AG20443 (cell line): ENCODE measurements at places on chromosomes 3 and 15.

- DNase-seq = no peak
These were observed 44.3 kb downstream of the DHX30 start for GRCh38 chr3:47847260-47847659.

DNA sequence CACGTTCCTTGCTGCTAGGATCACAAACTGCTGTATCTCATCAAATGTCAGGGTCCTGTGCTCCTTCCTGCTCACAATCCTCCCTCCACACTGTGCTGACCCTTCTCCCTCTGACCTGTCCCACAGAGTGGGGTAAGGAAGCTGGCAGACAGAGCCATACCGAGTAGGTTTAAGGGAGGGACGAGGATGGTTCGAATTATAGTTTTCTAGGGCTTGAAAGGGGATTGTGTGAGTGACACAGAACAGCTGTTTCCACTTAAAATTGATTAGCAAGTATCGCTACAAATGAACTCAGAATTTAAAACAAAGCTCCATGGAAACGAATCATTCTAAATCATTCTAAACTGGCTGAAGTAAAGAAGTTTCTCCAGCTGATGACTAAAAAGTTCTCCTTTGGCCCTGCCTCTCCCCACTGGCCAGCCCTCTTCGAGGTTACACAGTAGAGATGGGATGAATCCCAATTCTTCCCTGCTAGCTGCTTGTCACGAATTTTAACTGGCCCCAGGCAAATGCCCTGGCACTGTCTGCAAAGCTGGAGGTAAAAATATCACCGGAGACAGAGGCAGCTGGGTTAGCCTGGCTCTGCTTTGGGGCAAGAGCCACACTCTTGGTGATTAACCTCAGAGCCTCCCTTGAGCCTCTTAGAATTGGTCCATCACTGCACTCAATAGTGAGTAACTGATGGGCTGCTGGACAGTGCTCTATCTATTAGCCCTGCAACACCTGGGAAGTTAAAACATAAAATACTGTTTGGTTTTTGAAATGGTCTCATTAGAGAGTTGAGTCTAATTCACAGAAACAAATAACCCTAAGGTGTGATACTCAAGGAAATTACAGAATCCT is 194.9 kb downstream of the CHST2 start:
- peak; percentile 79 for DNase-seq

DNA sequence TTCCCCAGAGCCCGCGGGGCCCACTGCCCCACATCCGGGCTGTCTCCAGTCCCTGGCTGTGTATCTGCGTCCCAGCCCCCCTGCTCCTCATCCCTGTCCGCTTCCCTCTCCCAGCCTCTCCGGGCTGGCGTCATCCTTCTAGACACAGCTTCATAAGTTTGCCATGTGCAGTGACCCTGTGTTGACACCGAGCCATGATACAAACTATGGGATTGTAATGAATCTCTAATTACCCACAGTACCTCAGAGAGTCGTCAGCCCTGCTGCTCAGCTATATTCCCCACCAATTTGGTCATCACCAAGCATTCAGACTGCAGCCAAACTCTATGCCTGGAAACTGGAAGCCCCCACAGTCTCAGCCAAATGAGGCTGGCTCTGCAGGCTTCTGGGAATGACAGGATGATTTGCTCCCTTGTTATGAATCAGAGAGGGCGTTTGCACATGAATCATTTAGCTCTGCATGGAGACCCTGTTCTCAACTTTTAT is 466.1 kb upstream of the ATP11B start:
- no peak for DNase-seq

DNA sequence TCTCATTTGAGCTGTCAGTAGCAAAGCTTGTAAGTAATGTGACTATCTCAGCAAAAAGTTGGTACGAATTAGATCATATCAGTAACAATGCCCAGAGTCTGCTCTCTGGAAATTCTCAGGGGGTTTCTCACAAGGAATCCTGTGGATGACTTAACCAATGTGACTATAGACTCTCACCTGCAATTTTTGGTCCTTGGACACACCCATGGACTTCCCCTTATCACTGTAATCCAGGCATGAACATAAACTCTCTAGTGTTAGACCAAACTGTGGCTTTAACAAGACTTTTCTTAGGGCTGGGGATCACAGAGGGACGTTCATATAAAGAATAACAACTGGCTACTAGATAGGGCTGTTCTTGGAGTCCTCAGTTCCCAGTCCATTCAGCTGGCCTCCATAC is 3.9 kb upstream of the ZNF80 start:
- no peak for DNase-seq

DNA sequence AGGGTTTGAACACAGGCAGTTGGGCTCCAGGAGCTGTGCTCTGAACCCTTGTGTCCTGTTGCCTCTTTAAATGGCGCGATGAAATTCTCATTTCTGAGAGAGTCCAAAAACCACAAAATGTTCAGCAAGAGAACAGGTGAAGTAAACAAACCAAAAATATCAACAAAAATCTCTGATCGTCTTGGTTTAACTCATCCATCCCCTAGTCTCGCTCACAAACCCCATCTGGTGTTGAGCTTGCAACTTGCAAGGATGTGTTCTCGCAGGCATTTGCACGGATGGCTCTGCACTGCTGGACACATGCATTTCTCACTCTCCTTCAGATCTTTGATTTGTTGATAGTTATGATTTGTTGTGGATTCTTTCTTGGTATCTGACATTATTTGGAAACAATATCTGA is 31.1 kb downstream of the FAH start:
- DNase-seq = no peak

DNA sequence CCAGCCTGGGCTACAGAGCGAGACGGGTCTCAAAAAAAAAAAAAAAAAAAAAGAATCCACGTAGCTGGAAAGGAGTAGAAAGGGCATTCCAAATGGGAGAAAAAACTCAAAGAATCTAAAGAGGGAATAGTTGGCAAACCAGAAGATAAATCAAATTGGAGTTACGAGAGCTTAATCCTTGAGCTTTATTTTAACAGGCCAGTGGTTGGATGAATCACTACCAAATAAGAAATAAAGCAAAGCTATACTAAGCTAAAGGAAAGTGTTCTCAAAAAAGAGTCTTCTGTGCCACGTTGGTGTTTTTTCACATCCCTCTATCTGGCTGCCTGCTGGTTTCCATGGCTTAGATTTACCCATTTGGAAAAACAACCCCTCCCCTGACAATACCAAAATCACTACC is 14.0 kb downstream of the VGLL4 start:
- DNase-seq = peak; percentile 67

DNA sequence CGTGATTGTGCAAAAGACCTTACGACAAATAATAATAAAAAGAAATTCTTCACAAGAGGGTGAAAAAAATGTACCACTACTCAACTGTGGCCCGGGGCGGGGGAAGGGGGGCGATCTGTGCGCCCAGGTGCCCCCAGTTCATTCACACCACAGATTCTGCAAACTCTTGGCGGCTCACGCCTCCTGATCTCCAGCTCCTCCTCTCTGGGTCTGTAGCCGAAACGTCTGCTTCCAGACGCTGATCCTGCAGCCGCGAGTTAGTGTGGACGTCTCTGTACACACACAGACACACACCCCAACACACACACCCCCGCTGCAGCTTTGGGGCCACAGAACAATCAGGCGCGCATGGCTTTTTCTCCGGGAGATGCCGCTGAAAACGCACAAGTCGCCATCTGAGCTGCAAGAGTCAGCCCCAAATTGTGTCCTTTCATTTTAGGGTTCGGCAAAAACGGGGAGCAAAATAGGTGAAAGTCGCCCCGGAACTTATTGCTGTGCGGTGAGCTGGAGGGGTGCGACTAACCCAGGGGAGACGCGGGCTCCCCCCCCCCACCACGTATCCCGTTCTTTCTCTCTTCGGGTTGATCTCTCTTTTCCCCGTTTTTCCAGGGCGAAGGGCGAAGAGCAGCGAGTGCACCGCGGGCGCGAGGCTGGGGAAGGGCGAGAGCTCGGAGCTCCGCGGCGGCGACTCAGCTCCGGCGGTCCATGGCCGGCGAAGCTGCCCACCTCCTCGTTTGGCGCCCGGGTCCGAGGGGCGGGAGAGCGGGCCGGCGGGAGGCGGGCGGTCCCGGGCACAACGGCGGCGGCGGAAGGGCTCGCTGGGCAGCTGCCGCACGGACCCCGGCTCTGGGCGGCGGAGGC is 505 bp upstream of the WNT5A start:
- peak; percentile 54 for DNase-seq

- DNase-seq = no peak
These were observed 22.5 kb upstream of the TSC22D2 start for GRCh38 chr3:150385296-150386242.

- no peak for DNase-seq
These were observed 141.5 kb downstream of the SSR3 start for GRCh38 chr3:156413293-156413892.

- no peak for DNase-seq
These were observed 11.4 kb downstream of the PGPEP1L start for GRCh38 chr15:98996169-98996568.

- DNase-seq = peak; percentile 59
These were observed 27.9 kb upstream of the SCN10A start for GRCh38 chr3:38843898-38844297.

DNA sequence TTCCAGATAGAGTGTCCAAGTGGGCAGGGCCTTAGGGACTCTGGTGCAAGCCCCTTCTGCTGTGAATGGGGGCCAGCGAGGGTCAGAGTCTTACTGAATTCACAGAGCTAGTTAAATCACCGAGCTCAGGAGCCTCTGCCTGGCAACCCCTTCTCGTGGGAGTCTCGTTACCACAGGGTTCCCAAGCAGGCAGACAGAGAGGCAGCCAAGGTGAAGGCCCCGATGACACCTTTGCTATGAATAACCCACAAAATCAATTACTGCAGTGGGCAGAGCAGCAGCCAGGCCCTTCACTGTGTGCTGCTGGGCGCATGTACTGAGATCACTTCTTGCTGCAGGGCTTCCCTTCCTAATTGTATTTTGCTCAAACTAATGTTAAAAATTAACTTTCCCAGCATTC is 56.9 kb downstream of the SPSB4 start:
- DNase-seq = no peak

DNA sequence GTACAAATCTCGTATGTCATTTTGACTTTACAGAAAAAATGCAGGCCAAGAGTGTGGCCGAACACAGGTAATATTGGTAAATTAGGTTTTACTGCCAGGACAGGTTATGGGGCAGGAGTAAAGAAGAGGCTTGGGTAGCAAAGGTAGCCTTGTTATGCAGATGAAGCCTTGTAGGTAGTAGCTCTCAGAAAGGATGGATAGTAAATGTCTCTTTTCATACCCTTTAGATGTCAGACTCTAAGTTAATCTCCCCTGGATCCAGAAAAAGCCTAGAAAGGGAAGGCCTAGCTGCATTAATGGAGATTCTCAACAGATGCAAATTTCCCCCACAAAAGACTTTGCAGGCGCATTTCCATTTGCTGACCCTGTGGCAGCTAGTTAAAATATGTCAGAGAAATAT is 1445.1 kb upstream of the CADM2 start:
- DNase-seq = no peak

GRCh38 chr3:126858401-126858800 is 124.5 kb upstream of the PLXNA1 start:
- DNase-seq = no peak

- no peak for DNase-seq
These were observed 161.9 kb upstream of the RGMA start for GRCh38 chr15:93250950-93251349.

- DNase-seq = no peak
These were observed 171.0 kb downstream of the TLE3 start for GRCh38 chr15:69926721-69927120.

GRCh38 chr3:98360681-98361080 is 7.0 kb downstream of the OR5K4 start:
- DNase-seq = no peak

DNA sequence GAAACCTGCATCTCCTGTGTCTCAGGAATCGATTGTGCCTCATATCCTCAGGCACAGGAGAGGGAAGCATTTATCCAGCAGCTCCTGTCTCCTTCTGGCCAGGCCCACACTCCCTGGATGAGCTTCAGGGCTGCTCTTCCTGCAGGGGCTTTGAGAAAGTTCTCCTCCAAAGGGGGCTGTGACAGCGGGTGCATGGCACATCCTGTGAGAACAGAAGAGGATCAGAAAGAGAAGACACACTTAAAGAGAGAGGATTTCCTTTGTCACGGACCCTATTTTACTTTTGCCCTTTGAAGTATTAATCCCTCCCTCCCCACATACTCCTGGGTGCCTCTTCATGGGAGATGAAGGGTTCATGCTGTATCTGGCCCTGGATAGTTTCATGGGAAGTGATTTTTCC is 46.0 kb downstream of the MFSD1 start:
- DNase-seq = no peak

DNA sequence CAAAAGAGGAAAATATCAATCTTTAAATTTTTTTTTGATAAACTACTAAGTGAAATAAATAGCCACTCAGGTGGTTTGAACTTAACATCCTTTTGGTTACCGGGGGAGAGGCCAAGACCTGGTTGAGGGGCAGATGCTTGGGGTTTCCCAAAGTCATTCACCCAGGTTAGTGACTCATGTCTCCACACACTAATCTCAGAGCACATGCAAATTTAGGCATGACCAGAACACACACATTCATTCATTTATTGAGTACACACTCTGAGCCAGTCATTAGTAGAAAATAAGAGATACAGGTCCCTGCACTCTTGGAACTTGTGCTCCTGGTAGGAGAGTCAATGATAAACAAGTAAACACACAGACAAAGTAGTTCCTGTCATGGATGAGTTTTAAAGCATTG is 7.3 kb downstream of the ILDR1 start:
- no peak for DNase-seq

DNA sequence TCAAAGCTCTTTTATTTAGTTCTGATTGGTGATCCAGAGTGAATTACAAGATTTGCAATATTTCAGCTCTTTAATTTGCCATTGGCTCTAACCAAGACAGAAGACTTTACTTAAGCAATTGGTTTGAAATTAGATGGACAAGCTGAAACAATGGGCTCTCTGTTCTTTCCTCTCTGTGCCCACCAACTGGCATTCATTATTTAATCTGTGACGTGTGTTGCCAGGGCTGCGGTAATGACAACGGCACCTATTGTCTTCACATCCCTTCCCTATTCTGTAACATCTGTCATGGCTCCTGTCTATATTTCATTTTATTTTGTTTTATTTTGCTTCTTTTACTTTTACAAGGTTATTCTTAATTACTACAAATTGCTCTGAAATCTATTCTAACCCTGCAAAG is 33.9 kb downstream of the PLD1 start:
- no peak for DNase-seq

- DNase-seq = no peak
These were observed 33.9 kb downstream of the PIK3CA start for GRCh38 chr3:179181993-179182551.

- no peak for DNase-seq
These were observed 450.8 kb downstream of the OCA2 start for GRCh38 chr15:27648359-27648758.

- DNase-seq = no peak
These were observed 187.6 kb downstream of the EBLN2 start for GRCh38 chr3:73249047-73249446.

- DNase-seq = peak; percentile 71
These were observed 54.3 kb upstream of the AGTR1 start for GRCh38 chr3:148643389-148643840.

- no peak for DNase-seq
These were observed 37.2 kb downstream of the MGLL start for GRCh38 chr3:127784865-127785710.

- no peak for DNase-seq
These were observed 372.5 kb upstream of the CFAP20DC start for GRCh38 chr3:59422312-59422711.
